Left ventricle myocardium inferior (tissue), 1 donor: ENCODE measurements at places on chromosomes 1 and 21.

- DNase-seq = no peak
Observed at GRCh38 chr1:83499998-83500397, 498.9 kb downstream of the TTLL7 start.

- DNase-seq = no peak
Observed at GRCh38 chr1:203170625-203171330, 4.8 kb downstream of the MYBPH start.

GRCh38 chr1:192506741-192507155, 68.8 kb upstream of the RGS1 start:
- DNase-seq = no peak

DNA sequence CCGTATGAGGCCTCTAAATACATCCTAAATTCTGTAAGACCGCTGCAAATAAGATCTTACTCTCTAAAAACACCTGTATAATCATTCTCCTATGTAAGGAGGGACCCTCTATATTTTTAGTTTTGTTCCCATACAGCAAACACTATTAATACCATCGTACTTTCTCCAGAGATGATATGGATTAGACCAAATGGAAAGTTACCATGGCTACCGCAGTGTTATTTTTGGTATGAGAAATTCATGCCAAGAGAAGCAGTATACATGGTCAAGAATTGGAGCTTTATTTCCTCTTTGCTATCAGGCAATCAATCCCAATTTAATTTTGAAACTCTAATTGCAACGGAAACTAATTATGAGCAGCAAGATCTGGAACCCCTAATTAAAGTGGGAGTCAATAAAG, 70.0 kb downstream of the BCAR3 start:
- no peak for DNase-seq

- DNase-seq = peak; percentile 13
Observed at GRCh38 chr21:45408271-45408791, 3.4 kb downstream of the COL18A1 start.

DNA sequence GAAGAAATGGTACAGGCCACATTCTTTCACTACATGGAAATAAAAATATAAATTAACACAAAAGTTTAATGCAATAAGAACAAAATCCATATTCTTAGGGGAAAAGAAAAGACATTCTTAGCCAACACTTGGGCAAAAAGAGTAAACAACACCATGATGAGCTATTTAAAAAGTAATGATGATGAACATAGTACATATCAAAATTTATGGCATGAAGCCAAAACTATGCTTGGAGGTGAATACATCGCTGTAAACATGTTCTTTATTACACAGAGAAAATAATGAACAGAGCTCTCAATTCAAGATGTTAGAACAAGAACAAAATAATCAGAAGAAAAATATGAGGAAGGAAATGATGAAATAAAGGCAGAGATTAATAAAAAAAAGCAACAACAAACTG, 158.2 kb downstream of the ZSCAN20 start:
- no peak for DNase-seq

DNA sequence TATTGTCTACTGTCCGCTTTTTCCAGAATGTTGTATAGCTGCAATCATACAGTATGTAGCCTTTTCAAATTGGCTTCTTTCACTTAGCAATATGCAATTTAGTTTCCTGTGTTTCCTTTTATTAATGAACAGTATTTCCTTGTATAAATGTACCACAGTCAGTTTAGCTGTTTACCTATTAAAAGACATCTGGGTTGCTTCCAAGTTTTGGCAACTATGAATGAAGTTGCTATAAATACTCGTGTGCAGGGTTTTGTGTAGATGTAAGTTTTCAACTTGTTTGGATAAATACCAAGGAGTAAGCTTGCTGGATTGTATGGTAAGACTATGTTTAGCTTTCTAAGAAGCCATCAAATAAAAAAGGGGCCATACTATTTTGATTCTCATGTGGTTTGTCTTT, 24.4 kb upstream of the KCNJ6 start:
- no peak for DNase-seq

DNA sequence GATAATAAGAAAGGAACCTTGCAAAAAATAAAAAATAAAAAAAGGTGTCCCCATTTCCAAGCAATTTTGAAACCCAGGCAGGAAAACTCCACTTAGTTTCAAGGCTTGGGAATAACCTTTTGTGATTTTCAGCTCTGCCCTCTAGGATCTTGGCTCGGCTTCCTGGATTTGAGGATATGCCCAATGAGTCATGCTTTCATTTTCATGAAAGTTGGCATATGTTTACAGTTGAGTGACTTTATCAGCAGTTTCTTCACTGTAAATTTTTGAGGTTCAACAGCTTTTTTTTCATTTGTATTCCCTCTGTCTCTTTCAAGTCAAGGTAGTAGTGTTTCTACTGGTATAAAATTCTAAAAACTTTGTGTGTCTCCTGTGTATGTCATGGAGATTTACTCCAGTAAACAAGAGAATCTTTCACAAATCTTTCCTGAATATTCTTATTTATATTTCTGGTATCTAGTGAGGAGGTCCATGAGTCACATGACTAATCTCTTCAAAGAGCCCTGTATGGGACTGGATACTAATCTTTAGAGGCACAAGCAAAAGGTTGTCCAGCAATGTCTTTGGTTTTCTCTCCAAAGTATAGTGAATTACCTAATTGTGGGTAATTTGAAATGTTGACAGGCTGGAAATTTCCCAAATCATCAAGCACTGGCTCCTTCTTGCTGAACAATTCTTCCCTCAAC, 335.3 kb downstream of the BRINP2 start:
- DNase-seq = no peak

GRCh38 chr1:62928885-62929284, 145.0 kb downstream of the ATG4C start:
- DNase-seq = no peak

GRCh38 chr1:185245466-185245865, 71.6 kb downstream of the IVNS1ABP start:
- no peak for DNase-seq

GRCh38 chr1:96072021-96072420, 649.6 kb upstream of the PTBP2 start:
- no peak for DNase-seq

DNA sequence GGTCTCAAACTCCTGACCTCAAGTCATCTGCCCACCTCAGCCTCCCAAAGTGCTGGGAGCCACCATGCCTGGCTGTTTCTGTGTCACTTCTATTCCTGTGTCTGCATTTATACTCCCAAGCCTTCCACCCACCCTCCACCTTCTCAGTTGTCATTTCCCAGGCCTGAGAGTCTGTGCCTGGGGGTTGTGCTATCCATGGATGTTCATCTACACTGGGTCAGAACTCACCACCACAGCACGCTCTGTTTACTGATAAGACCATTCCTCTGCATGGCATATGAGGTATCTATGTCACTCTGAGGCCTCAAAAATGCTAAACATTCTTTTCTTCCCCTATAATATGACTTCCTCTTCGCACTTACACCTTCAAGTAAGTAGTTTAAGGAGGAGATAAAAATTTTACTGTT, 6.1 kb downstream of the NENF start:
- DNase-seq = no peak

DNA sequence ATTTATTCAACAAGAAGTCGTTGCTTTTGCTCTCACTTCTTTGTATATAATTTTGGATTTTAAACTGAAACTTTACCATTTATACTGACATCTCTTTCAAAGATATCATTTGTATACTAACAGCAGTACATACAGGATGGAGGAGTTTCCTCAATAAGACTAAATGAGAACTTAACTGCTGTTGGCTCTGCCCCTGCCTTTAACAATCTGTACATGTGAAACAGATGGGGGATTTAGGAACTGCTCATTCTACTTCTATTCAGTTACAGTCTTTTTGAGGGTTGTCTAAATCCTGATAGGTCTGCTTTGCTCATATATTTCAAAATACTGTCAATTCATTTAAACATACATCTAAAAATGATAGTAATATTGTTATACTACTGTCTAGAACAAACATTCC, 663.2 kb downstream of the ADGRL2 start:
- no peak for DNase-seq

DNA sequence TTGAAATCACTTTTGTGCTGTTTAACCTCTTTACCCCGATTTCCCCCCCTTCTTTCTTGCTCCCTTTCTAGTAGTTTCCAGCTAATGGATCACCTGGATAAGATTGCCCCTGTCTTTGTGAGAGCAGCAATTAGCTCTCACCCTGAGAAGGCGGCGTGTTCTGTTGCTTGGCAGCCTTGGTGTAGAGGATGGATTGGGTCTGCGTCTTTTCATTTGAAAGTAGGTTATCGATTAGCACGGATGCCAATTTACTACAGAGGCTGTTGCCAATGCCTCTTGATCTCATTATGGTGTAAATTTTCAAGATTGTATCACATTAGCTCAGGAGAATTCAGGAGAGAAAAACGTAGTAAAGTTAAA, 26.4 kb downstream of the KIF26B start:
- DNase-seq = no peak

DNA sequence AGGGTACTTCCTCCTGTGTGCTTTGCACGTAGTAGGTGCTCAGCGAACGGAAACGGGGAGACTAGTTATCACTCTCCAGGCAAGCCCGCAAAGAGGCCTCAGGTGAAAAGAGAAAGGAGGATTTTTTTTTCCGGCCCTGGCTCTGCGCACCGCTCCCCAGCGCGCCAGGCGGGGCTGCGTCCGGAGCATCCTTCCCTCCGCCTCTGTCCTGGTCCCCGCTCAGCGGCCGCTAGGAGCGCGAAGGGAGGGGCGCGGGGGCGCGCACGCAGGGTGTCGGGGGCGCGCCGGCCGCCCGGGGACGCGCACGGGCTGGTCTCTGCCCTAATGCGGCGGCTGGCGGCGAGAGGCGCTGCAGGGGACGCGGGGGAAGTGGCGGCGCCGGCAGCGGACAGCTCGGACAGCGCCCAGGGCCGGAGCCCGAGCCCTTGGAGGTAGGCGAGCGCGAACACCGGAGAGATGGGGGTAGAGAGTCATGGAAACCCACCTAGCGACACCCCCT, 42.3 kb upstream of the NFASC start:
- peak; percentile 78 for DNase-seq

GRCh38 chr1:57549300-57549699, 125.4 kb upstream of the DAB1 start:
- DNase-seq = no peak

DNA sequence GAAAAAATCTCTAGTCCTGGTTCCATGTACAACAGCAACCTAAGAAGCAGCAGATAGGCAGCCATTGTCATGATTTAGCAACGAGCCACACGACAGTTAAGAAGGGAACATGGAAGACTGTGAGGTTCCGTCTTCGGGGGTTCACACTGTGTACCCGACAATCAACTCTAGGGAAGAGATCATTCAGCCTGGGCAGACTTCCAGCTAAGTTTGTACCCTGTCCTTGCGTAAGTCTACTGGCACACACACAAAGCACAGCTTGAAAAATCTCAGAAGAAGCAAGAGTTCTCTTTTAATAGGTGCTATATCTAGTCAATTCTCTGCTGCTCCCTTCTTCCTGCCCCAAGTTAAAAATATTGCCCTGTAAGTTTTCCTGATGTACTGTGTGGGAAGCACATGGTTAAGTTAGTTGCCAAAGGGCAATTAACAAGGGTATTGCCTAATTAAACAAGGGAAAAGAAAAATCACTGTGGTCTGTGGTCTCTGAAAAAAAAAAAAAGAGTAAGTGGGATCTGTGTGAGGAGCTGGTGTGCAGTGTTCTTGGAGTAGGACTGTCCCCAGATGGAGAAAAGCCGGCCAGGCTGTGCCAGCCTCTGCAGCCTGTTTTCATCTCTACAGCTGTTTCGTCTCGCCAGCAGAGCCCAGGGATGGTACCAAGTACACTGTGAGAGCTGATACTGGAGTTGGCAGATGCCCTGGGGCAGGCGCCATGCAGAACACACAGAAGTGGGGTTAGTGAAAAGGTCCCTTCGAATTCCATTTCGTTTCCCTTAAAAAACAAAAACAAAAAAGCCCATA, 6.4 kb upstream of the MYBPHL start:
- no peak for DNase-seq
